Stimulated activated CD4-positive, alpha-beta T cell treated with anti-CD3 and anti-CD28 coated beads, Interleukin-1b, Interleukin-23, amount 100 ng/mL, for 1 hour (primary cell): ENCODE measurements at places on chromosomes 1 and 21.

DNA sequence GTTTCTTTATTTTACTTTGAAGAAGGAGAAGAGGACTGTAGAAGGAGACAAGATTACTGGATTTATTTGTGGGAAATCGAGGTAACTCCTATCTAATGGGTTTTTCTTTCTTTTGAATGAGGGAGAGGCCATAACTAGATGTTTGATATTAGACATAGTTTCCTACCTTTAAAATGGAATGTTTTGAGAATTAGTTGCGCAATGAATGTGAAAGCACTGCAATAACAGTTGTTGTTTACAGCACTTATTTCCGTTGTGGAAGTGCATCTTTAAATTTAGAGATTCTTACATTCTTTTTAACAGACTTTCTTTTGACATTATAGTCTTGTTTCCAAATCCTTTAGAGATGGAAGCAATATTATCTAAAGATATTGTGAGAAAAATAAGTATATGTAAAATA lies 229.0 kb downstream of the SRGAP2C start:
- no peak for DNase-seq

- DNase-seq = no peak
Observed at GRCh38 chr1:182984138-182984537, 31.2 kb upstream of the SHCBP1L start.

GRCh38 chr1:42682739-42683531 lies 717 bp downstream of the YBX1 start:
- peak; percentile 21 for DNase-seq

GRCh38 chr1:227869851-227870305 lies 54.4 kb downstream of the PRSS38 start:
- DNase-seq = no peak

DNA sequence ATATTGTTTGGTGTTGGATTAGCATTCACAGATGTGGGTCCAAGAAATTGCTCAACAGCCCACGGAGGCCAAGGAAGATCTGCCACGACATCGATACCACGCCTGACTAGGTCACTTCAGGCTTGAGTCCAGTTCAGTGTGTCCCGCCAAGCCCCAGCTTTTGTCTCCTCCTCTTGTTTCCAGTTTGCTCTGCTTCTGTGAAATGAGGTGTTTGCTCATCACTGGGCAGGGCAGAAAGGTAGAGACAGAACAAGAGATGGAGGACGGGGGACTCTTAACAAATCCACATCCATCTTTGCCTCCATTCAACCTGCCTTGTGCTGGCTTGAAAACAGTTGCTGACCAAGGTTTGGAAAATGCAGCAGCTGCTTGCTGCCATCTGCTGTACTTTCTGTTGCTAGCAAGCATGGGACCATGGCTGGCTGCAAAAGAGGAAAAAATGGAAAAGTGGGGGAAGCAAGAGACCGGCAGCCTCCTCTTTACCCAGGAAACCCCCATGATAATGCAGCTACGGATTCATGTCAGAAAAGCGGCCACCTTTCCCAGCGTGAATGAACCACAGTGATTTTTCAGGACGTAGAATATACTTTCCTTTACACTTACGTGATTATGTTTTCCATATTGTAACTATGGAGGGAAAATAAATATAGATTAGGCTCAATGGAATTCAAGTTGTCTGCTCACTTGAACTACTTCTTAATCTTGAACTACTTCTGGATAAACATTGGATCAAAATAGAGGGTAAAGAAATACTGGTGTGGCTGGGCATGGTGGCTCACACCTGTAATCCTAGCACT lies 80.2 kb upstream of the GREM2 start:
- no peak for DNase-seq

DNA sequence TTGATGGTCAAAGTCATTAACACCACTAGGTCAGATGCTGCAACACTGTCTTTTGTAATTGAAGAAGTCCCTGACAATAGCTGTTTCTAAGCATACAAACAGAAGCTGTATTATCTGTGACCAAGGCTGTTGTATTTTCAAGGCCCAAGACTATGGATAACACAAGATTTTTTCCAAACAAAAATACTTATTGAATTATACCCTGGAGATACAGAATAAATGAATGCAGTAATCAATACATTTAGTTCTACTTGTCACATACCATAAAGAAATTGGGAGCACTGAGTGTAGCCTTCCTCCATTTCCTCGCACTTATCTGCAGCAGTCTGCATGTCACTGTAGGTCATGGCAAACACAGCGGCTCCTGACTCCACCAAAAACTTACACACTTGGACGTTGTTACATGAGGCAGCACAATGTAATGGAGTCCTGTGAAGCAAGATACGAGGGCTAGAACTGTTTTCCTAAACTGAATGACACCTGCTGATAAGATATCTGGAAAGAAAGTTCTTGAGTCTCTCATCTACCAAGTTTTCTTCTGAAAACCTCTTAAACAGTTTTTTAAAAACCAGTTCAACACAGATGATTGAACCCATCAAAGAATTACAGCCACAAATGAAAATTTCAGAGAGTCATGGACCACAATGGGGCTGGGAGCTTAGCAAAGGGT lies 56.9 kb downstream of the TP53BP2 start:
- DNase-seq = no peak

DNA sequence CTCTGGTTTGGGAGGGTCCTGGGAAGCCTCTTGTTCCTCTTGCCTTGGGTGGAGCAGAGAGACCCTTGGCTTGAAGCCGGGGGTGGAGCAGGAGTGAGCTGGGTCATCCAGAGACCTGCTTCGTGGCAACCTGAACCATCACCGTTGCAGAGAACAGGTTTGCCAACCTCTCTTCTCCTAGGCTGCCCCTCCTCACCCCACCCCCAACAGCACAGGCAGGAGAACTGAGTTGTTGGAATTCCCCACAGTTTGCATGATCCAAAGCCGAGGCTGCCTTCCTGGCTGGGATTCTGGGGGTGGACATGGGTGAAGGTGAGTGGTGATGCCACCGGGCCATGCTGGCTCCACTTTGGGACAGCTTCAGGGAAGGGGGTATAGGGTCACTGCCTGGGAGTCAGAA lies 2.2 kb downstream of the WNT4 start:
- DNase-seq = no peak

GRCh38 chr1:186183219-186183618 lies 191.8 kb downstream of the TPR start:
- DNase-seq = no peak

DNA sequence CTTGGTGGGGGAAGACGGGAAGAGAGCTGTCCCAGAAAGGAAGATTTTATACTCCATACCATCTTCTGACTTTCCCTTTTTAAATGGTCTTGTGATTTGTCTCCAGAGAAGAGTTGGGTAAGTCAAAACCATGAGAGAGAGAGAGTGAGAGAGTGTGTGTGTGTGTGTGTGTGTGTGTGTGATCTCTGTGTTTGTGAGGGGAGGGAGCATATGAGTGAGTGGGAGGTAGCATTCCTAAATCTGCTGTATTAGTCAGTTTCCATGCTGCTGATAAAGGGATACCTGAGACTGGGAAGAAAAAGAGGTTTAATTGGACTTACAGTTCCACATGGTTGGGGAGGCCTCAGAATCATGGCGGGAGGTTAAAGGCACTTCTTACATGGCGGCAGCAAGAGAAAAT lies 102.0 kb upstream of the VANGL1 start:
- no peak for DNase-seq

DNA sequence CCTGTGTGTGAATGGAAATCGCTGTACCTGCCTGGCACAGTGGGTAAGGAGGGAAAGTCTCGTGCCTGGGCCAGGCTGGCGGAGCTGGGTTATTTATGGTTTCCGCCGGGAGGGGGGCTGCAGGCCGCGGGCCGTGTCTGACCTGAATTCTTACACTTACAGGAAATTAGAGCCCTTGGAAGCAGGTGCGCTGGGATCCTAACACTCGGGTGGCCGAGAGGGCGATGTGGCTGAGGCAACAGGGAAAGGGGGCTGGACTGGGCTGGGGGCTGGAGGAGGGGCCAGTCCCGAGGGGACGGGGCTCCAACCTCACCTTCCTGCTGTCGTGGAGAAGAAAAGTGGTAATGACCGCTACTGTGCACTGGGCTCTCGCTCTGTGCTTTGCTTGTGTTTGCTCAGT lies 109.4 kb upstream of the WNT4 start:
- DNase-seq = no peak

DNA sequence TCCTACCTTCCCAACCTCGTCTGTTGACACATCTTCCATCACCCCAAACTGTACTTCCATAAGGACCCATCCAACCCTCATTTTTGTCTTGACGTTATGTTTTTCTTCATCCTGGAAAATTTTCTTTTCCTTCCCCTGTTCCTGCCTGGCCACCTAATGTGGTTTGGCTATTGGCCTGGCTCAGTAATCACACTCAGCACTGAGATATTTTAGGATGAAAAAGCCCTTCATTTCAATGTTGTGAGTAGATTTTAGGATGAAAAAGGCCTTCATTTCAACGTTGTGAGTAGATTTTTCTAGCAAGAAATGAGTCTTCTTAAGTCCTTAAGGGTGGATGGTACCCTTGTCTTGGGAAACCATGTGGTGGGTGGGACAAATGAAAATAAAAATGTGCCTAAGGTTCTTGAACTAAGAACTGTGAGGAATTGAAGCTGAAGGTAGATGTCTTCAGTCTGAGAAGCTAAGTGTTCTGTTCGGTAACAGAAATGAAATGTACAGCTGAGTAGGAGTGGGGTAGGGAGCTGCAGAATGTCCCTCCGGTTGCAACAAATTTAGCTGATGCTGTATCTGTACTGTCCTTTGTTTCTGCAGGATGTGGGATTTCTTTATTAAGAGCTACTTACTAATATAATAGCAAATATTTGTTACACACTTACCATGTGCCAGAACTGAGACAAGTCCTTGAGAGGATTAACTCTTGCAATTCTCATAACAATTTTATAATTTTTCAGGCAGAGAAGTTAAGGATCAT lies 36.1 kb downstream of the DNTTIP2 start:
- no peak for DNase-seq

- no peak for DNase-seq
Observed at GRCh38 chr1:2115008-2115641, 64.9 kb downstream of the PRKCZ start.

- DNase-seq = no peak
Observed at GRCh38 chr1:69595486-69595885, 27.8 kb downstream of the LRRC7 start.

- DNase-seq = no peak
Observed at GRCh38 chr1:229155472-229155871, 115.4 kb upstream of the RAB4A start.

DNA sequence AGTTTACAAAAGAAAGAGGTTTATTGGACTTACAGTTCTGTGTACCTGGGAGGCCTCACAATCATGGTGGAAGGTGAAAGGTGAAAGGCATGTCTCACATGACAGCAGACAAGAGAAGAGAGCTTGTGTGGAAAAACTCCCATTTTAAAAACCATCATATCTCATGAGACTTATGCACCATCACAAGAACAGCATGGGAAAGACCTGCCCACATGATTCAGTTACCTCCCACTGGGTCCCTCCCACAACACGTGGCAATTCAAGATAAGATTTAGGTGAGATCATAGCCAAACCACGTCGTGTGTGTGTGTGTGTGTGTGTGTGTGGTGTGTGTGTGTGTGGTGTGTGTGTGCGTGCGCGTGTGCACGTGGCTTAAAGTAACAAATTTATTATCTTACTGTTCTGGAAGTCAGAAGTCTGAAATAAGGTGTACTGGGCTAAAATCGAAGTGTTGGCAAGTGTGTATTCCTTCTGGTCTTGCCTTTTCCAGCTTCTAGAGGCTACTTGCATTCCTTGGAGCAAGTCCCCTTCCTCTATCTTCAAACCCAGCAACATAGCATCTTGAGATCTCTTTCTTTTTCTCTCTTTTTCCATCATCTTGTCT lies 48.1 kb upstream of the MPC2 start:
- no peak for DNase-seq

DNA sequence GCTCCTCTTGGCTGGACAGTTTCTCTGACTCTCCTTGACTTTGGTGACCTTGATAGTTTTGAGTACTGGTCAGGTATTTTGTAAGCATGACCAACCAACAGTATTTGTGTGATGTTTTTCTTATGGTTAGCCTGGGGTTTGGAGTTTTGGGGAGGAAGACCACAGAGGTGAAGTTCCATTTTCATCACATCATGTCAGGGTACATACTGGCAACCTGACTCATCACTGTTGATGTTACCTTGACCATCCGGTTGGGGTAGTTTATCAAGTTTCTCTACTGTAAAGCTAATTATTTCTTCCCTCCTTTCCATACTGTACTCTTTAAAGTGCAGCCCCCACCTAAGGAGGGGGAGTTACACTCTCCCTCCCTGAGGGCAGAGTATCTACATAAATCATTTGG lies 13.4 kb downstream of the OSCP1 start:
- DNase-seq = no peak

DNA sequence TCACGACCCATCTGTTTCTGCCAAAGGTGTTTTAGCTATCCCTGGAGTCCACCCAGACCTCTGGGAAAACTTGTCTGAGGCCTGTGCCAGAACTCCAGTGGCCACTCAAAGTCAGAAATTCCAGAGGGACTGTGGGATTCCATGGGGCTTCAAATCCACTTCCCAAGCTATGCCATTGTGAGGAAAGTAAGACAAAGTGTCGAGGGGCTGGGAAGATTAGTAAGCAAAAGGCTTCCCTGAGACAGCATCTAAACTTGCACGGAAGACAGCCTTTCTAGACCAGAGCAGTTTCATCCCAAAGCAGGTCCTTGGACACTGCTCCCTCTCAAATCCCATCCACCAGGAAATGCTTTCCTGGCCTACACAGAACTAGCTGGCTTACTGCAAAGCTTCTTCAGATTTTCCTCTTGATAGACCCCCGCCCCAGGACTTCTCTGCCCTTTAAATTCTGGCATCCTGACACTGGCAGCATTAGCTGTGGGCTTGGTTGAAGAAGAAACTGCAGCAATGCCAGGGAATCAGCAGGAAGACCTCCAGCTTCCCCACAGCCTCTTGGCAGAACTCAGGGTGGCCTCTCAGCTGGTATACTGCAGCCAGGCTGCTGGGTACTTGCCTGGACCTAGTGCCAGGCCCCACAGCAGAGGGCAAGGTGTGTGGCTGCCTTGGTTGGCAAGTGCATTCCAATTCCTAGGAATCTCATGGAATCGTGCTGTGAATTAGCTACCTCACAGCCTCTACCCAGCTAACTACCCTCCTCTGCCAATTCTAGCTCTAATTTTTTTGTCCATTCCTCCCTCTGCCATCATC lies 27.3 kb upstream of the LMX1A start:
- no peak for DNase-seq
